Kidney epithelial cell (primary cell): ENCODE measurements at places on chromosomes 1 and 21. TPM values are rescaled to one million over a fixed set of nuclear protein-coding genes. Genes with fewer than 3 reads are reported as not detected.

The LIN28A gene
- not detected in 2 replicates for total RNA-seq

The FCRL4 gene
- not detected in 2 replicates for total RNA-seq

DNA sequence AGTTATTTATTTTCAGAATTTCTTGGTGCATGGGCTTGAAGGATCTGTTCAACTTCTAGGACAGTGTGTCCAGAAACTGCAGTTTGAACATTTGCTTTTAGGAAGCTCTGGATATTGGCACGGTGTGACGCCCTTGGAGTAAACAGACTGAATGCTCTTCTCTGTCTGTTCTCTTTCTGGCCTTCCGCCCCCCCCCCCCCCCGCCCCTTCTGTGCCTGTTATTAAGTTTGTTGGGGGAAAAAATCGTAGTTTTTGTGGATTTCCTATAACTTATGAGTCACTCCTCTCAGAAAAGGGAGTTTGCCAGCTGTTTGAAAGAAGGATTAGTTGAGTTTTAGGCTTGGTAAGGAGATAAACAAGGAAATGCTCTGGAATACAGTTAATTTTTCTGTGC is 1.2 kb downstream of the KCTD3 start:
- DNase-seq, result no peak

- DNase-seq, result no peak
Observed at GRCh38 chr1:219147571-219148019, 26.1 kb upstream of the LYPLAL1 start.

DNA sequence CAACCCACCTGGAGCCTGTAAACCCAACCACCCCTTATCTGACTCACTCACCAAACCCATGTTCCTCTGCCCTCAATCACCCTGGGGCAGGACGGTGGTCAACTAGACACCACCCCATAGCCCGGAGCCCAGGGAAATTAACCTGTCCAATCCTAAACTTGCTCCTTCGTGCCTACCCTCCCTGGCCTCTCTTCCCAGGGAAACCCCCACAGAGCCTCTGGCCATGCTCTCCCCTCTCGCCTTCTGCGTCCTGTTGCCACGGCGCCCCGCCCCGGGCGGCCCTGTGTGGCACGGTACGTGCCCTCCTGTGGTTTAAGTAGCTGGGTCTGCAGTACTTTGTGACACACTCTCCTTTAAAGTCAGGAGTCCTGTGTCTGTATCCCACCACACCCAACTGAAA is 4.0 kb upstream of the FTCD start:
- no peak for DNase-seq

The MFAP2 gene
- total RNA-seq, result 58.2 and 64.0 TPM in 2 replicates

The COL11A1 gene
- total RNA-seq, result 0.38 and 0.48 TPM in 2 replicates

DNA sequence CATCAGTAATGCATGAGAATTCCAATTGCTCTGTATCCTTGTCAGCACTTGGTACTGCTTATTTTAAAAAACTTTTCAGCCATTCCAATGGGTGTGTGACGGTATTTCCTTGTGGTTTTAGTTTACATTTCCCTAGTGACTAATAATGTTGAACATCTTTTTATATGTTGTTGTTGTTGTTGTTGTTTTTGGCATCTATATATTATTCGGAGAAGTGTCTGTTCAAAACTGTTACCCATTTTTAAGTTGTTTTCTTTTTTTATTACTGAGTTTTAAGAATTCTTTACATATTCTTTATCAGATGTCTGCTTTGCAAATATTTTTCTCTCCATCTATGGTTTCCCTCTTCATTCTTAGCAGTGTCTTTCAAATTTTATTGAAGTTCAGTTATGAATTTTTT is 231.1 kb upstream of the POU3F1 start:
- DNase-seq, result no peak

- DNase-seq, result no peak
Observed at GRCh38 chr1:151325646-151326429, 1.4 kb downstream of the PI4KB start.

- no peak for DNase-seq
Observed at GRCh38 chr1:175822580-175822979, 79.2 kb upstream of the TNR start.

DNA sequence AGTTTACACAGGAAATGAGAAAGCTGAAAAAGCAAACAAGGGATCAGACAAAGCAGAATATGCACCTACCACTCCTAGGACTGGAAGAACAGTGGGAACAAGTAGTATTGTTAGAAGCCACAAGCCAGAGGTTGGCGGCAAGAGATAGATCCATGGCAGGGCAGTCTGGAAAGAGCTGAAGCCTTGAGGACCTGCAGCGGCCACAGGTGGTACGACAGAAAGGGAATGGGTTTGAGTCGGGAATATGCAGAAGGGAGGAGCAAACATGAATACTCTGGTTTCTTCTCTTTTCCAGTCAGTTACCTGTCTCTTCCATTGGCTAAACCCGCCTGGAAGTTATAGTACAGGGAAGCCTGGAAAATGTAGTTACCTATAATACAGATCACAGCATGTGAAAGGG is 3.9 kb upstream of the PCNX2 start:
- no peak for DNase-seq

- no peak for DNase-seq
Observed at GRCh38 chr1:28067523-28068090, 20.8 kb downstream of the EYA3 start.

GRCh38 chr1:153631047-153632022 is 2.5 kb upstream of the CHTOP start:
- no peak for DNase-seq

DNA sequence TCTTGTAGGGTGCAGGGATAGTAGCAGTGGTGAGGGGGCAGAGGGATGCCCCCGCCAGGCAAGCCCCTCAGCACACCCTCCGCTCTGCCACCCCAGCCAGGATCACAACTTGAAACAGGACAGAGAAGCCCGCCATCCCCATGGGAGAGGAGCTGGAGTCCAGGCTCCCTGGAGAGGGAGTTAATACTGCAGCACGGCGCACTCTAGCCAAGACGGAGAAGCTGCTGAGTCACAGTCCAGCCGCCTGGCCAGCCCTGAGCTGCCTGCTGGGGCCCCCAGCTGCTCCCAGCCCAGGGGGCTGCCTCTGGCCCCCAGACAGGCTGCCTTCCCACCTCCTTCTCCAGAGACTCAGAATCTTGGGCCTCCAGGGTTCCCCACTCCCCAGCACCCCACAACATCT is 87.2 kb downstream of the SYT2 start:
- no peak for DNase-seq

The CNR2 gene
- not detected in 2 replicates for total RNA-seq

DNA sequence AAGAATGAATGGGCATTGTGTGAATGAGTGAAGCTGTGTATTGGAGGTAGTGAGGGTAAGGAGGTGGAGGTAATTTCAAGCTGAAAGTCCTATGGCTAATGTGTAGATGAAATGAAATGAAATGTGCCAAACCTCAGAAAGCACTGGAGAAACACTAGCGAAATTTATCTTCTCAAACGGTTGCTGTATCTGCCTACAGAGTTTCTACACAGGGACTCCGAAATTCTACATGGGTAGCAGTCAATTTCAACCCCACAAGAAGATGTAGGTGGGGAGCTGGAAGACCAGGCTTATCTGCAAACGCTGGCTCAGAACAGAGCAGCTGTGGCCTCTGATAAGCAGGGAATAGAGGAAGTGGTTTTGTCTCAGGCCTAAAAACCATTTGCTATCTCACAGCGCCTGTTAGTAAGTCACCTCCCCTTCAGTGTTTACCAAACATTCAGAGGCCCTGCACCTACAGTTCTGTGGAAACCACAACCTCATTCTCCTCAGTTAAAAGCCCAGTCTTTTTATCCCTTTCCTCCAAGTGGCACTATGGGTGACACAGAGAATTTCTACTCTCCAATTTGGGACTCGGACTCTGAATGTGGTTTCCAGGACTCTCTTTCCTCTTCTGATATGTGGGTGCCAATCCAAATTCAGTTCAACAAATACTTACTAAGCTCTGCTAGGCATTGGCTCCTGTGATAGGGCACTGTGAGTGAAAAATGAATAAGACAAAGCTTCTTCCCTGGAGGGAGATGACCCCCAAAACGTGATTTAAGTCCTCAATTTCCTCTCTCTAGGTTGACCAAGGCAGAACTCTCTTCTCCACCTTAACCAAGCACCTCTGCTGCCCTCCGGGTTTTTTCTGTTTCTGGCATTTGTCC is 17.2 kb upstream of the SLAMF6 start:
- no peak for DNase-seq

The CA14 gene
- total RNA-seq, result not detected in 2 replicates

- no peak for DNase-seq
Observed at GRCh38 chr1:241844593-241844992, 3.4 kb upstream of the EXO1 start.

DNA sequence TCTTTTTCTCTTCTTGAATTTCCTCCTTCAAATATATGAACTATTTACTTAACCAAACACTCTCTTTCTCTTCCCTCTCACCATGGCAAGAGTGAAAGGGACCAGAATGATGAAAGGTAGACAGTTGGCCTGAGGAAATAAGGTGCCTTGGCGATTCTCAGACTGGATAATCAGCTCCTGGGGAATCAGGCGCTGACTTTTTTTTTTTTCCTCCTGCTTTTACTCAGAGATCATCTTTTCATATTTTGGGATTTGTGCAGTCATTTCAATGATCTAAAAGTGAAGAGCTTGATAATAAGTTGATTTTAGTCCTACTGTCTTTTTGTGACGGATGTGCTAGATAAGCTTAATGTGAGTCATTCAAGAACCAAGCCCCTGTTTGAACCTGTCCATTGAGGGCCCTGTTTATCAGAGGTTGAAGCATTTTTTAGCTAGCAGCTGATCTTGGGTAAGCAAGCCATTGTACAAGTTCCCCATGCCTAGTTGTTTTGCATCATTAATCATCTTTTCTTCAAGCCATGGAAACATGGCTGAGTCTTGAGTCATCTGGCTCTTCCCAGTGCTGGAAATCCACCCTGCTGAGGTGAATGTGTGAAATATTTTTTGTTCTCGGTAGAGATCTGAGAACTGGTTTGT is 40.8 kb downstream of the ITSN1 start:
- DNase-seq, result peak; percentile 95

DNA sequence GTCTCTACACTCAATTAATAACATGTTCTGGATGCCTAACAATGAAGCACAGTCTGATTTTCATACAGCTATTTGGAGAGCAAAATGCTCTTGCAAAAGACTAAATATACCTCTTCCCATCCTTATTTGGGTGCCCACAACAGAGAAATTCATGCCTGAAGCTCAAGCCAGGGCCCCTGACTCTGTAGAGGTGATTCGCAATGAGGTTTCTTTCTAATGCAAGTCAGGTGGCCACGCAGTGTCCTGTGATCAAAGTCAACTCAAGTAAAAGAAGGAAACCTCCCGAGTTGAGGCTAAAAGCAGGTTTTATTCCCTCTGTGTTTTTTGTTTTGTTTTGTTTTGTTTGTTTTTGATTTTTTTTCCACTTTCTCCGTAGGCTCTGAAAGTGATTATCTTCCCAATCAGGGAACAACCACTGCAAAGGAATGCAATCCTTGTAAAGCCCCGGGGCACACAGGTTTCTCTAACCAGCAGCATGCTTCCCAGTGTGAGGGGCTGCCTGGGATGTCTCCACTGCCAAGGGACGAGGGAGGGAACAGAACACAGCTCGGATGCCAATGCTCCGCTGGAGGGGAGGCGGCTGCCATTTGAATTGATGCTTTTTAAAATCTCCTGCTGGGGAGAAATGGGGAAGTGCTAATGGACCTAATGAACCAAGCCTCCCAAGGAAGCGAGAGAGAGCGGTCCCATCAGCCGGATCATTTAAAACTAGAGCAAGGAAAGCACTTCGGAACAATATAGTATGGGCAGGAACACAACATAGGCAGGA is 73.8 kb upstream of the SSX2IP start:
- DNase-seq, result no peak

- DNase-seq, result no peak
Observed at GRCh38 chr1:58570817-58571216, 6.2 kb downstream of the TACSTD2 start.

- DNase-seq, result no peak
Observed at GRCh38 chr1:186715887-186716809, 35.9 kb upstream of the PTGS2 start.

The PCBP3 gene
- total RNA-seq, result 0.55 and 1.3 TPM in 2 replicates

GRCh38 chr1:190619724-190620123 is 142.1 kb upstream of the BRINP3 start:
- DNase-seq, result no peak

DNA sequence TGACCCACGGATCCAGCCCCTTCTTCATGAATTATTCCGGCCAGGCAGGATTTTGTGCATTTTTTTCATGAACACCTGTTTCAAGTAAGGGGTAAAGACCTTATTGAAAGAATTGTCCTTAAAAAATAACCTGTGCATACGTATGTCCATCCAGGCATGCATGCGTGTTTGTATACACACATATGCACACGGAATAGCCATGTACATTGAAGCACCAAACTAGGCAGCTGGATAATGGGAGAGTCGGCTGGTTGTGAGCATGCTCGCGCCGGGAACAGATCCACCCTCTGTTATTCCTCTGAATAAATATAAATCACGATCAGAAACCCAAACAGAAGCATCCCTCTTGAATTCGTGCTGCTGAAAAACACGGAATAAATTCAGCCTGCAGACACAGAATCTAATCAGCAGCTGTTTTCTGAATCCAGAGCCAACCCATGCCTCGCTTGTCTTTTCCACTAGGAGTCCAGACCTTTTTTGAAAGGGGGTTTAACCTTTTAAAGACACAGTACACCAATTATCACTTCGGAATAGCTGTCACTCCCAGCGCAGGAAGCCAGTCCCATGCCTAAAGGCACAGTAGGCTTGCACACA is at the start of gene HIVEP3:
TSS of gene HIVEP3 (minus strand) at position 473 of the 594 bp plus-strand sequence.
- no peak for DNase-seq

The ATP1A4 gene
- total RNA-seq, result not detected in 2 replicates

The FAM43B gene
- 0.13 and 0.34 TPM in 2 replicates for total RNA-seq

The MEX3A gene
- 34.5 and 34.6 TPM in 2 replicates for total RNA-seq

The NASP gene
- 41.8 and 45.3 TPM in 2 replicates for total RNA-seq
